Lower lobe of right lung (tissue), 2 donors: ENCODE measurements at places on chromosomes 1 and 21. TPM values are rescaled to one million over a fixed set of nuclear protein-coding genes. Genes with fewer than 3 reads are reported as not detected.

- no peaks in the 10 kb centered on the region for H3K27me3 ChIP-seq
- peak overlapping the region; percentile 63 for H3K4me3 ChIP-seq
- peak overlapping the region; percentile 60 for H3K27ac ChIP-seq
- peaks cover 32% of the 10 kb centered on the region for H3K36me3 ChIP-seq
Observed at GRCh38 chr1:32334864-32335534, 1.0 kb downstream of the MARCKSL1 start.

DNA sequence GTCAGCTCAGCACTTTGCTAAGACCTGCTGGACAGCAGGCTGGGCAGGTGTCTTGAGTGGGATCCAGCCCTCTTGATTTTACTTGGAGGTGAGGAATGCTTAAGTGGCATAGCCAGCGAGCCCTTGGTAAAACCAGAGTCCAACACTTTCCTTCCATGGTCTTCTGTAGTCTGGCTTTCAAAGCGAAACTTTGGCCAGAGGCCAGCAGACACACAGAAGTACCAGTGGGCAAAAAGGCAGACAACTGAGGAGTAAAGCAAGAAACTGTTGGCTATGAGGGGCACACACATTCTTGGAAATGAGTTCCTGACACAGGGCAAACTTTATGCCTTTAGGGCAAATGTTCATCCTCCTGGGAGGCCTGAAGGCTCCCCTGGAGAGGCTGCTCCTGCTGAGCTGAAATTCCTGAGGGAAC, 281.0 kb upstream of the POU3F1 start:
- H3K4me3 ChIP-seq: no peak overlapping the region
- peak; percentile 49 for DNase-seq
- H3K36me3 ChIP-seq: no peaks in the 10 kb centered on the region
- H3K27ac ChIP-seq: no peak overlapping the region
- H3K27me3 ChIP-seq: no peaks in the 10 kb centered on the region

- no peak overlapping the region for H3K4me3 ChIP-seq
- H3K27me3 ChIP-seq: no peaks in the 10 kb centered on the region
- no peak for DNase-seq
- H3K4me1 ChIP-seq: no peaks in the 10 kb centered on the region
Observed at GRCh38 chr1:29563571-29563970, 327.2 kb downstream of the PTPRU start.

- H3K4me3 ChIP-seq: no peak overlapping the region
- no peak for DNase-seq
- no peaks in the 10 kb centered on the region for H3K27me3 ChIP-seq
- no peaks in the 10 kb centered on the region for H3K36me3 ChIP-seq
- peak overlapping the region; percentile 75 for H3K27ac ChIP-seq
Observed at GRCh38 chr1:224498574-224499170, 64.1 kb upstream of the WDR26 start.

DNA sequence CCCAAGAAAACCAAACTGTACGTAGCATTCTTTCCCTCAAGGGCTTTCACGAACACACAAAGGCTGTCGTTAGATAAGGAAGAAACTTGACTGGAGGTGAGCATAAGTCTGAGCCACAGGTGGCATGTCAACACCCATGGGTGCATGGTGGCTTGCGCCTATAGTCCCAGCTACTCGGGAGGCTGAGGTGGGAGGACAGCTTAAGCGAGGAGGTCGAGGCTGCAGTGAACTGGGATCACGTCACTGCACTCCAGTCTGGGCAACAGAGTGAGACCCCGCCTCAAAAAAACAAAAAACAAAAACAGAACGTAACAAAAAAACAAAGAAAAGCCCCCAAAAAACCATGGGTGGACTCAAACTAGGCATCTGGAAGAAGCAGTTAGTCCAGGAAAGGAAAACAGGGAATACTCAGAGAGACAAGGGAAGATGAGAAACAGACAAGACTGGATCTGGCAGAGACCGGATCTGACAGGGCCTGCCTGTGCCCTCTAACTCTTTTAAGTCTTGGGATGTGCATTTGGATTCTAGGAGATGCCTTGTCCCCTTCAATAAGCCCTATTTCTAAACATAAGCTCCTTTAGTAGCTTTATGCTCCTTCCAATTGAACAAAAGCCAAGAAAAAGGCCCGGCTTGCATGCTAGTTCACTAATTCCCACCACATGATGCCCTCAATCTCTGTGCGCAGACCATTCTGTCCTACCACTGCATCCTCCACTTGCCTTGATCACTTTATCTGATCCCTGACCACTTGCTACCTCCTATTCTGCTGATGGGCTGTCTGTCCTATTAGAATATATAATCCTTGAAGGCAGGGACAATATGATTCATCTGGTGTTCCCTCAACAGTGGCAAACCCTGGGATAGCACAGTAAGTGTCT, 73.8 kb downstream of the APP start:
- no peak for DNase-seq
- H3K4me1 ChIP-seq: no peaks in the 10 kb centered on the region
- H3K27me3 ChIP-seq: no peaks in the 10 kb centered on the region
- H3K36me3 ChIP-seq: no peaks in the 10 kb centered on the region
- no peak overlapping the region for H3K27ac ChIP-seq
- no peak overlapping the region for H3K4me3 ChIP-seq

Gene TNNT2
- total RNA-seq: 6.4 TPM

Gene DEPDC1
- total RNA-seq: 1.2 TPM

DNA sequence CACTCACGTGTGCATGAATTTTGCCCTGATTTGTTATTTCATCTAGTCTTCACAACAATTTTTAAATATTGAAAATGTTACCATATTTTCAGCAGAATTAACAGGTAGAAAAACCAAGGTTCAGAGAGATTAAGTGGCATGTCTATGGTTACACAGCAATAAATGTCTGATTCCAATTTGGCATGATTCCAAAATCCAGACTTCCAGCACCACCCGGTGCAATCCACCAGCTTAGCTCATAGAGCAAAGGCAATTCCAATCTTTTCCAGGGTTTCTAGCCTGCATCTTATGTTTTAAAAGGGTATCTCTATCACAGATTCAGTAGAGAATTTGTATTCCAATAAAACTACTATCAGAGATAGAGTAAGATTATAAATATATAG, 161.8 kb downstream of the TPR start:
- DNase-seq: no peak
- H3K36me3 ChIP-seq: no peaks in the 10 kb centered on the region
- no peak overlapping the region for H3K27ac ChIP-seq
- no peaks in the 10 kb centered on the region for H3K27me3 ChIP-seq
- H3K4me3 ChIP-seq: no peak overlapping the region

- no peak for DNase-seq
- no peak overlapping the region for H3K27ac ChIP-seq
- no peaks in the 10 kb centered on the region for H3K27me3 ChIP-seq
- no peaks in the 10 kb centered on the region for H3K4me1 ChIP-seq
Observed at GRCh38 chr1:62508187-62508758, 71.4 kb downstream of the USP1 start.

Gene HSD3B1
- not detected for total RNA-seq

Gene GNAT2
- total RNA-seq: not detected

GRCh38 chr1:31648641-31649357, 4.1 kb upstream of the PEF1 start:
- DNase-seq: no peak
- no peak overlapping the region for H3K4me3 ChIP-seq
- peaks cover 10% of the 10 kb centered on the region for H3K4me1 ChIP-seq
- no peaks in the 10 kb centered on the region for H3K27me3 ChIP-seq
- no peaks in the 10 kb centered on the region for H3K36me3 ChIP-seq

Gene LMOD1
- 24.2 TPM for total RNA-seq

Gene OR2L8
- total RNA-seq: not detected

Gene G0S2
- total RNA-seq: 19.9 TPM

Gene SH3BGR
- 4.1 TPM for total RNA-seq

DNA sequence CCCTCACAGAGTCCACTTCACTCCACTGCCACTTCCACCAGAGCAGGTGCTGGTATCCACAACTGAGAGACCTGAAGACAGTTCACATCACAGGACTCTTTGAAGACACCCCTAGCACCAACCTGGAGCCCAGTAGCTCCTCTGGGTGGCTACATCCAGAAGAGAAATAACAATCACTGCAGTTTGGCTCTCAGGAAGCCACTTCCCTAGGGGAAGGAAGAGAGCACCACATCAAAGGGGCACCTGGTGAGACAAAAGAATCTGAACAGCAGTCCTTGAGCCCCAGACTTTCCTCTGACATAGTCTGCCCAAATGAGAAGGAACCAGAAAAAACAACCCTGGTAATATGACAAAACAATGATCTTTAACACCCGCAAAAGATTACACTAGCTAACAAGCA, 113.2 kb downstream of the TENT5C start:
- H3K27me3 ChIP-seq: no peaks in the 10 kb centered on the region
- H3K27ac ChIP-seq: no peak overlapping the region
- no peak for DNase-seq
- H3K36me3 ChIP-seq: no peaks in the 10 kb centered on the region

- DNase-seq: no peak
- no peaks in the 10 kb centered on the region for H3K27me3 ChIP-seq
Observed at GRCh38 chr1:204524986-204525385, 8.8 kb downstream of the MDM4 start.

- no peaks in the 10 kb centered on the region for H3K4me1 ChIP-seq
- DNase-seq: no peak
- no peak overlapping the region for H3K4me3 ChIP-seq
Observed at GRCh38 chr1:229896861-229897260, 170.2 kb upstream of the GALNT2 start.

Gene UQCRH
- 157 TPM for total RNA-seq

DNA sequence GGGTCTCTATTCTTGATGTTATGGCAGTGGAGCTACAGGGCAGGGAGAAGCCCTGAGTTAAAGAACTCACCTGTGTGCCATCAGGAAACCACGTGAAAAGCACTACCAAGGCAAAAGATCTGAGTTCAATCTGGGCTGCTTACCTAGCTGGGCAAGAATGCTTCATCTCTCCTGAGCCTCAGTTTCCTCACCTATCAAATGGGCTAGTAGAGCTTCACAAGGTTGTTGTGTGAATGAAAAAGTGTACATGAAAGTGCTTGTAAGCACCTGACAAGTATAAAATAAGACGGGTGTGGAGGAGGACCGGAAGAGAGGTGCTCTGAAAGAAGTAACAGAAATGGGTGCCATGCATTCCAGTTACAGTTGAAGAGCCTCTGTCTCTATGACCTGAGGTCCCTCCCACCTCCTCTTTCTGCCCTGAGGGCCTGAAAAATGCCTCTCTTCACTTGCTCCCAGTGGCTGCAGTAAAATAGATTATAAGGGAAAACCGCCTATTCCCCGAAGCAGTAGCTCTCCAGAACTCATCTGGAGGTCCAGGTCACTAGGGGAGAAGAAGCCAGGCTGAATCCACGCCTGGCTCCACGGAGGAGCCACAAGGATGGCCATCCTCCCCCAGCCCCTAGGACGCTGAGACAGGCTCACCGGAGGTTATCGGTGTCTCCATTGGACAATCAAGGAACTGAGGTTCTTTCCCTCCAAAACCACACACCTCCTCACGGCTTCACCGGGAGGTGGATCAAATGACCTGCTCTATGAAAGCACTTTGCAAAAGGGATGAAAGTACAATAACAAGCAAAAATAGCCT, 1.4 kb downstream of the GPR161 start:
- no peak overlapping the region for H3K27ac ChIP-seq
- no peak for DNase-seq
- H3K27me3 ChIP-seq: no peaks in the 10 kb centered on the region
- peaks cover 27% of the 10 kb centered on the region for H3K4me1 ChIP-seq

Gene TNNI3K
- 1.1 TPM for total RNA-seq

Gene VWA5B1
- 0.30 TPM for total RNA-seq

Gene SLAMF6
- 4.8 TPM for total RNA-seq

- DNase-seq: no peak
- H3K4me1 ChIP-seq: peaks cover 95% of the 10 kb centered on the region
- H3K27ac ChIP-seq: peak overlapping the region; percentile 76
- H3K36me3 ChIP-seq: no peaks in the 10 kb centered on the region
- H3K27me3 ChIP-seq: no peaks in the 10 kb centered on the region
Observed at GRCh38 chr1:27572679-27573426, 31.1 kb downstream of the AHDC1 start.

DNA sequence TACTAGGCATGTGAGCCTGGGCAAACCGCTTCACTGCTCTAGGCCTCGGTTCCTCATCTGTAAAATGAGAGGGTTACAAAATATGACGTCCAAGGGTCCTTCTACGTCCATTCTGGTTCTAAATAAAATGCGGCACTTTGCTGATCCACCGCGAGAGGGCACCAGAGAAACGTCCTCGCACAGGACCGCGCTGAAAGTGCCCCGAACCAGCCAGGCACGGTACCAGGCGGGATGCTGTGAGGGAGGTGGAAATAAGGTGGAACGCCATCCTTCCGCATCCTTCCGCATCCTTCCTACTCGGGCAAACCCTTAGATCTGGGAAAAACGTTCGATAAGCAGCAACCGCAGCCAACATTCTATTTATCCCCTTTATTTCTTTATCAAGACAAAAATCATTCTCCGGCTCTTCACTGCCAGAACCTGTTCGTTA, 60.3 kb upstream of the KRTAP19-8 start:
- no peaks in the 10 kb centered on the region for H3K27me3 ChIP-seq
- peak; percentile 80 for DNase-seq
- H3K27ac ChIP-seq: no peak overlapping the region
- peaks cover 10% of the 10 kb centered on the region for H3K4me1 ChIP-seq
- H3K36me3 ChIP-seq: no peaks in the 10 kb centered on the region

- no peaks in the 10 kb centered on the region for H3K4me1 ChIP-seq
- no peaks in the 10 kb centered on the region for H3K27me3 ChIP-seq
- H3K27ac ChIP-seq: no peak overlapping the region
- peaks cover 70% of the 10 kb centered on the region for H3K36me3 ChIP-seq
Observed at GRCh38 chr1:180057883-180058396, 96.7 kb upstream of the QSOX1 start.

GRCh38 chr1:11598461-11598860, 55.8 kb downstream of the FBXO2 start:
- H3K4me1 ChIP-seq: peaks cover 7% of the 10 kb centered on the region
- peaks cover 21% of the 10 kb centered on the region for H3K27me3 ChIP-seq
- no peak overlapping the region for H3K4me3 ChIP-seq
- H3K36me3 ChIP-seq: no peaks in the 10 kb centered on the region

- peaks cover 98% of the 10 kb centered on the region for H3K36me3 ChIP-seq
- no peak for DNase-seq
- H3K4me3 ChIP-seq: no peak overlapping the region
Observed at GRCh38 chr1:109924316-109924715, 13.7 kb downstream of the CSF1 start.

DNA sequence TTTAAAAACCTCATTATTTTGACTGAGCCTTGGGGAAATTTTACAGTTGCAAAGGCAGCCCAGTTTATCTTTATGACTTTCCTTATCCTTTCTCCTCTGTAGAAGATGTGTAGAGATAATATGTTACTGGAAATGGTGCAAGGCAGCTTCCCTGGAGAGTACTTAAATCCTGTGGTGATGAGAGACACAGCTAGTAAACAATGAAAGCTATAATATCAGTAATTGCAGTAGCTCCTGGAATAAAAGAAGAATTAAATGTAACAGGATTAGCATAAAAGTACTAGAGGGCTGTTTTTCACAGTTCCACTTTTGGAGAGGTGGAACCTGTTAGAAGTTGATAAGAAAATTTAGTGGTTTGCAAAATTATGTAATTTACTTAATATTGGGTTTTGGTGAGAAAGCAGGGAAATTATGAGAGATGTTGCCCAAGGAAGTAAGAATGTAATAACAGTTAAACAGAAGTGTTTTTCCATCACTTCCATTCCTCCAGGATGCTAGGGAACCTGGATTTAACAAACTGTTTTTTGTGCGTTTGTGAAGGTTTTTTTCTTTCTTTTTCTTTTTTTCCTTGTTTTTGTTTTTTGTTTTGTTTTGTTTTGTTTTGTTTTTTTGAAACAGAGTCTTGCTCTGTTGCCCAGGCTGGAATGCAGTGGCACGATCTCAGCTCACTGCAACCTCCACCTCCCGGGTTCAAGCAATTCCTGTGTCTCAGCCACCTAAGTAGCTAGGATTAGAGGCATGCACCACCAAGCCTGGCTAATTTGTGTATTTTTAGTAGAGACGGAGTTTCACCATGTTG, 15.7 kb upstream of the EDEM3 start:
- H3K4me3 ChIP-seq: no peak overlapping the region
- H3K27me3 ChIP-seq: no peaks in the 10 kb centered on the region
- H3K27ac ChIP-seq: no peak overlapping the region
- no peaks in the 10 kb centered on the region for H3K36me3 ChIP-seq

Gene WDTC1
- total RNA-seq: 45.7 TPM
